ENCODE measurements at places on chromosomes 2 and 18.
A peak's percentile ranks its signal among the peaks of the same experiment; 100 is the strongest.

DNA sequence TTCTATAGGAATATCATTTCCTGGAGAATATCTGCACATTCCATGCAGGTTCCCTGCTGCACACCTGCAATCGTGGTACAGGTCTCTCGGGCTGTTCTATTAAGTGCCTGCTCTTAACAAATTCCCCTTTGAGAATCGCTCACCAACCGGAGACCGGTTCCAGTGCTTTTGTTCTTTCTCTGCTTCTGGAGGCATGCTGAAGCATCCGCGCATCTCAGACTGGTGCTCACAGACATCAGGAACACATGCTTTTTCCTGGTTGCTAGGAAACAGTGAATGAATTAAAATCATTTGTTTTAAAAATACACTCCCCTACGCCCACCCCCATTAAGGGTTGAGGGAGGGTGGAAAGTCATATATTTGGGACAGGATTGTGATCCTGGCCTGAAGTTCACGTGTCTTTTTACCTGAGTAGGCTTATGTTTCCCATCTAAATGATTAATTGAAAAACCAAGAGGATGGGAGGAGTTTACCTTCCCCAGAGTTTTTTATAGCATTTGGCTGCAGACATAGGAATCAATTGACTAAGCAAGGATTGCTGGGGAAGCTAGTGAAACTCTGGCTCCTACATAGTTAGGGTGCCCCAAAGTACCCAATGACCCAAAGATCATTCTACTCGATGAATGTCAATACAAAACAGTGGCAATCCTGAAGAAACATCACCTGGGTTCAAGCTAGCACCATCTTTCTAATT lies at the start of gene C2orf80:
C2orf80 (minus strand) TSS at position 221 of the 694 bp plus-strand sequence. CDS start 3,044 bp downstream, outside the sequence.
- DNase-seq, result no peak
- no peak within 1 kb of the TSS for H3K4me3 ChIP-seq
- H3K27me3 ChIP-seq, result peaks cover 4% of the 10 kb centered on the region
- no peaks in the 10 kb centered on the region for H3K36me3 ChIP-seq

- peaks cover 22% of the 10 kb centered on the region for H3K4me1 ChIP-seq
- no peak for DNase-seq
- H3K27ac ChIP-seq, result peak overlapping the region; percentile 82
- H3K4me3 ChIP-seq, result peak overlapping the region; percentile 90
- peaks cover 13% of the 10 kb centered on the region for H3K27me3 ChIP-seq
Measured at GRCh38 chr2:54330926-54331835, 75.2 kb upstream of the TSPYL6 start.

- no peaks in the 10 kb centered on the region for H3K36me3 ChIP-seq
- no peak for DNase-seq
- H3K4me3 ChIP-seq, result no peak overlapping the region
- no peaks in the 10 kb centered on the region for H3K4me1 ChIP-seq
- no peak overlapping the region for H3K27ac ChIP-seq
- no peaks in the 10 kb centered on the region for H3K27me3 ChIP-seq
Measured at GRCh38 chr2:80501874-80502624, 197.5 kb upstream of the LRRTM1 start.

DNA sequence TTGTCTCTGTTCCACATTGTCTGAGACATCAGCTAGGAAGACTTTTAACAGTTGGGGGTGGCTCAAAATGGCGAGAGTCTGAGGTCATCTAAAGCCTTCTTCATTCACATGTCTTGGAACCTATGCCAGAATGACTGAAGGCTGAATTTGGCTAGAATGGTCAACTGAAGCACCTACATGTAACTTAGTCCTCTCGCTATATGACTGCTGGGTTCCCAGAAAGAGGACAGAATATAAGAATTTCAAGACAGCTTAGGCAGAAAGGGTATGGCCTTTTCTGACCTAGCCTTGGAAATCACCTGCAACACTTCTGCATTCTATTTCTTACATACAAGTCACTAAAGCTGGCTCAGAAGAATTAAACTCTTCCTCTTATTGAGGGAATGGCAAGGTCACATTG lies 75.6 kb upstream of the OTX1 start:
- no peak overlapping the region for H3K4me3 ChIP-seq
- H3K36me3 ChIP-seq, result peaks cover 9% of the 10 kb centered on the region
- H3K4me1 ChIP-seq, result peaks cover 2% of the 10 kb centered on the region
- no peak overlapping the region for H3K27ac ChIP-seq
- DNase-seq, result no peak

DNA sequence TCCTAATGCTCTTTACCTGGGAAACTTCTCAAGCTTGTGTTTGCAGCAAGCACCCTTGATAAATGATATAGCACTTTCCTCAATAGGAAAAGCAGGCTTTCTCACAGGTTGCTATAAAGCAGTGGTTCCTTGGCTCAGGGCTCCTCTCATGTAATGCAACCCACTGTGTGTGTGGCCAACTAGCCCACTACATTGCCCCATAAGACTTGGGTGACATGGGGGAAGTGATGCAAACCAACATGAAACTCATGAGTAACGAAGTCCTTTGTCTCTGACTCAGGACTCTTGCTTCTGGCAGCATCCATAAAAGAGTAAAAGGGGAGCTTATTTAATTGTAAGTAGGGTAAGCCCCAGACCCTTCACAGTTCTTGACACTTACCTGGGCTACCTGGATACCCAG lies 106.9 kb downstream of the COL4A4 start:
- H3K27ac ChIP-seq, result no peak overlapping the region
- no peaks in the 10 kb centered on the region for H3K36me3 ChIP-seq

DNA sequence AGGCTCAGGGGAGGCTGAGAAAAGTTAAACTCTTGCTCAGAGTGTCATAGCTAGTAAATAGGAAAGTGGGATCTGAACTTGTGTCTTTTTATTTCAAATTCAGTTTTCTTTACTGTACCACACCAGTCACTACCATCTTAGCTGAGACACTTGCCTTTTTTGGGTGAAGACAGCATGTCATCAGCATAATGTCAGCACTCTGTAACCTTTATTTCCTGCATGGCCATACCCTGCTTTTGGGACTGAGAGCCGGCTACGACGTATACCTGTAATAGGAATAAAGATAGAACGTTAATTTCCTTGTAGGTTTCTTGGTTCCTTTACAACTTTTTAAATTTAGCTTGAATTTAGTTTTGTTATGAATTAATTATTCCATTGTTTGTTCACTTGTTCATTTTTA lies 202.8 kb downstream of the BABAM2 start:
- H3K4me3 ChIP-seq, result no peak overlapping the region
- no peaks in the 10 kb centered on the region for H3K4me1 ChIP-seq
- H3K27ac ChIP-seq, result no peak overlapping the region
- DNase-seq, result no peak

DNA sequence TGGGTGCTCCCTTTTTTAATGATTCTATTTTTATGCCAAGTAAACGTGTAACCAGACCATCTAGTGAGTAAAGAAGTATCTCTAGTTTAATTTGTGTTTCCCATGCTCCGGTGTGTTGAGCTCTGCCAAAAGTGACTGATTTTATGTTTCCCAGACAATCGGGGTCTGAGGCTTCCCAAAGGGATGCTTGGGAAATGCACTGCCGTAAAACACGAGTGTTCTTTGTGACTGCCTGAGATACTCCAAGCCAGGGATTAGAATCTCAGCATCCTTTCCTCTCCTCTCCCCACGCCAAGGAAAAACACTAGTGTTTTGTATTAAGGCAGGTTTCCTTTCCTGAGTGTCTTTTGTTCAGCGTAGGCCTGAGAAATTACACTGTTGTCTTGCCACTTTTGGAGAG lies 180.5 kb upstream of the NRP2 start:
- DNase-seq, result no peak
- no peaks in the 10 kb centered on the region for H3K4me1 ChIP-seq
- H3K4me3 ChIP-seq, result no peak overlapping the region
- no peak overlapping the region for H3K27ac ChIP-seq
- peaks cover 4% of the 10 kb centered on the region for H3K27me3 ChIP-seq
- no peaks in the 10 kb centered on the region for H3K36me3 ChIP-seq

DNA sequence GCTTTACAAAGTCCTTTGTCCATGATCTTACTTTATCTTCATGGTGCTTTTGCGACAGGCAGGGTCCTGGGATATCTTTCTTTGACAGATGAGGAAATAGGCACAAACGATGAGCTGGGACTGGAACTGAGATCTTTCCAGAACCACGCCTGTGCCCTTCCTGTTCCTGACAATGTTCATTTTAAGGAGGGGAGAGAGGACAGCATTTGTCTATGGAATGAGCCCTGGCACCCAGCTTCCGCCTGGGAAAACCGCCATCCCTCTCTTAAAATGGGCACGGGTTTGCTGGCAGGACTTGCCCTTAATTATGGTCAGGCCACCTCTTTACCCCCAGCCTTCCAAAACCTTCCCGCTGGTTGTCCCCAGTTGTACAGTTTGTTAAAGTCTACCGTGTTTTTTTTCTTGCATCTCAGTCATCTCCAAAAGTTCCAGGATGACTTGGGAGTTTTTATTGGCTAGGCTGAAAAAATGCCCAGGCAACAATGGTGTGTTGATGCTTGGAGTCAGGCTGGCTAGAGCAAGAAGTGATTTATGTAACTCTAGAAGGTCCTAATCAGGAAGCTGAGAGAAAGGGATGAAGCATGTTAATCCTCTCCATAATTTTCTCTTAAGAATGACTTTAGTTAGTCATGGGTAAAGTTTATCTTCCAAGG lies 264.9 kb upstream of the EPAS1 start:
- H3K4me1 ChIP-seq, result no peaks in the 10 kb centered on the region
- H3K27me3 ChIP-seq, result no peaks in the 10 kb centered on the region
- no peak overlapping the region for H3K27ac ChIP-seq
- peaks cover 43% of the 10 kb centered on the region for H3K36me3 ChIP-seq
- H3K4me3 ChIP-seq, result no peak overlapping the region

DNA sequence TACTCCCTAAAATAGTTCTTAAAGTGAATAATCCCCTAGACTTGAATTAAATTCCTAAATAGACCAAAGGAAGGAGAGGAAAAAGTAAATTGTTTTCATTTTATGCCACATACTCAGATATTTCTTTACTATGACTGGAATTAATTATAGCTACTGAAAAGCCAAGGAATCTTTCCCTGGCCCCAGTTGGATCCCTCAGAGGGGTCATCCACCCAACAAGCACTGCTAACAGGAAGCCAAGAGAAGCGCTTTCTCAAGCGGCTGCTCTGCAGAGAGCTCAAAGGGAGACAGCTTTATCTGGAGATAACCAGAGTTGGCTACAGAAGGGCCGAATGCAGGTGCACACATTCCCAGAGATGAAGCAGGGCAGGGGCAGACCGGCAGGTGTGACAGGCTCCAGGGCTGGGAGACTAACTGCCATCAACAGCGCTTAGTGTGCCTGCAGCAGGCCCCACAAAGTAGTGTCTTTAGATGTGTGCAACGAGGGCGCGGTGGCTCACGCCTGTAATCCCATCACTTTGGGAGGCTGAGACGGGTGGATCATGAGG lies 51.1 kb downstream of the POLR1A start:
- H3K36me3 ChIP-seq, result peaks cover 71% of the 10 kb centered on the region
- no peak for DNase-seq
- H3K4me1 ChIP-seq, result no peaks in the 10 kb centered on the region
- H3K27ac ChIP-seq, result peak overlapping the region; percentile 42

DNA sequence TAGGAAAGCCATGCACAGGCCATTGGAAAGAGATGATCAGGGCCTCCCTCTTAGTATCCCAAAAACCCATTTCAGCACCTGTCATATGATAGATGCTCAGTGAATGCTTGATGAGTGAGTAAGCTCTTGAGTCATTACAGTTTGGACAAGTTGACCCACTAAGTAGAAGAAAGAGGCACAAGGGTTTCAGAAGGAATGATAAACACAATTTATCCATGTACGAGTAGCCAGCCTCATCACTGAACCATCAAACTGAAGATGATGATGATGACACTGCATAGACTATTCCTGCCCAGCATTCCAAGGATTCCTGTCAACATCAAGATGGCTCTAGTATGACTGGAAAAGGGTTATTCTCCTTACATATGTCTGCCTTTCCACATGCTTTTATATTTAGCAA lies 596.0 kb downstream of the BCL11A start:
- peaks cover 23% of the 10 kb centered on the region for H3K4me1 ChIP-seq
- DNase-seq, result no peak
- H3K27ac ChIP-seq, result no peak overlapping the region
- H3K27me3 ChIP-seq, result no peaks in the 10 kb centered on the region
- H3K4me3 ChIP-seq, result no peak overlapping the region
- no peaks in the 10 kb centered on the region for H3K36me3 ChIP-seq

Data from stimulated activated naive B cell treated with anti-CD40 and anti-IgM and Interleukin-4, amounts not matched to agents 10 μg/mL and 1 μg/mL and 100 μg/mL, for 72 hours (primary cell).